NCI-H82 (cell line): ENCODE measurements at places on chromosomes 7 and 10.
A peak's percentile ranks its signal among the peaks of the same experiment; 100 is the strongest.

GRCh38 chr10:816091-816477 is 115.4 kb downstream of the LARP4B start:
- DNase-seq, result no peak

- DNase-seq, result no peak
These were observed 29.1 kb downstream of the EPC1 start for GRCh38 chr10:32317795-32318357.

DNA sequence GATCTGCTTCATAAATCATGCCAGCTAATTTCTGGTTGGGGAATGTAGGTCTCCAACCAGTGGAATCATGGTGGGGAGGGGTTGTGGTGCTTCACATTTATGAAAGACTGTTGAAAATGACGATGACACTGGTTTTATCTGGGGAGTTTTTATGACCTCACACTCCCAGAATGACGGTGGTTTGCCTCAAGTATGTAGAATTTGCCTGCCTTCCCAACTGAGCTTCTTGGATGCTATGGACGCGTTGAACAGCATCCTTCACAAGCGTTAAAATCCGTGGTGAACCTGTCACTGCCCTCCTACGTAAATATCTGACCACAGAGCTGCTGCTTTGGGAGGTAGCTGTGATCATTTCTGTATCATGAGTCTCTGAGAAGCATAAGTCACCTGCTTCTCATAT is 3.3 kb downstream of the INSYN2A start:
- no peak for DNase-seq

- DNase-seq, result peak; percentile 54
These were observed 24.5 kb upstream of the YWHAG start for GRCh38 chr7:76383089-76383944.

DNA sequence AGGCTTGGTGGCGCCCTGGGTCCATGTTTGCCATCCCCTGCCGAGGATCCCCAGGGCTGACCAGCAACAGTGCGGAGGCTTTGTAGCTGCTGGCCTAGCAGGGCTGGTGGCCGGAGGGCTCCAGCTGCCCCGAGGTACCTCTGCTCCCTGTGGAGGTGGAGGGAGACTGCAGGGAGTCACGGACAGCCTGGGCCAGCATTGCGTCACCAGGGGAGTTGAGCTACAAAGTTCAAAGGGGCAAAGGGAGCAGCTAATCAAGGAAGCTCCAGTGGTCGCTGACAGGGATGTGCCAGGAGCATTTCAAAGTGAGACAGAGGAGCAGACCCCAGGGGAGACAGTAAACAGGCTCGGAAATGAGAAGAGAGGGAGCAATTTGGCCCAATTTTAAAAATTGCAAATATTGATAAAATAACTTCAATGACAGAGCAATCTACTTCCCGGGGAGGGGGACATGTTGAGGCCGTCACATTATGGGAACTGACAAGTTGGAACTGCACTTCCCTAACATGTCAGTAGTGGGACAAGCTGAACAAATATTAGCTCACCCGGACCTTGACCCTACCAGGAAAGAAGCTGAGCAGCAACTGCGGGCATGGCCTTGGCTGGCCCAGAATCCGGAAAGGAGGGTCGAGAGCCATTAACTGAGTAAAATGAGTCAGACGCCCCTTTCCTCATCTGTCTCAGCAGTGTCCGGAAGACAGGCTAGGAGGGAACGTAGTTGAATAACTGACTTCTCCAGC is 39.4 kb downstream of the BTBD16 start:
- DNase-seq, result no peak

DNA sequence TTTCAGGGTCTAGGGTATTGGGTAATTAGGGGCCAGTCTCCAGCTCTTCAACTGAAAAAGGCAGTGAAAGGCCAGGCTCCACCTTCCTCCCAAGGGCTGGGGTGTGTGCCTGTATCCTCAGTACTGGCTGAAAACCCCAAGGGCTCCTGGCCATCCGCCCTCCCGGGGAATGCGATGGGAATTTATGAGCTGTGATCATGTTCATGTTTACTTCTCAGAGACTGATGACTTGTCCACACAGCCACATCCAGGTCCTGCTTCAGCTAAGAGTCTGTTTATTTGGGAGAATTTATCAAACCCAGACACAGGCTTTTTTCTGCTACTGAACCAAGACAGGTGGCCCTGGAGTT is 91.7 kb downstream of the CCDC3 start:
- no peak for DNase-seq

DNA sequence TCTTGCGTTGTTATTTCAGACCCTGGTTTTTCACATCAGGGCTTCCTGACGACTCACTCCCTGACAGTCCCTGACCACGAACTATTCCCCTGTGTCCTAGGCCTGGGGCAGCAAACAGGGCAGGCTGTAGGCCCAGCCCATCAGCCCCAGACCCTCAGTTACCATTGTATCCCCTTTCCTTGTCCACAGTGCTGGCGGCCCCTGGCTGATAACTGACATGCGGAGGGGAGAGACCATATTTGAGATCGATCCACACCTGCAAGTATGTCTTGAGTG is 50.5 kb upstream of the TRIM8 start:
- no peak for DNase-seq

- peak; percentile 35 for DNase-seq
These were observed 155.7 kb upstream of the FGFR2 start for GRCh38 chr10:121753726-121754476.

- DNase-seq, result no peak
These were observed 11.3 kb upstream of the ADGRA1 start for GRCh38 chr10:133076274-133077038.

GRCh38 chr10:36677431-36677768 is 448.0 kb upstream of the ANKRD30A start:
- no peak for DNase-seq

DNA sequence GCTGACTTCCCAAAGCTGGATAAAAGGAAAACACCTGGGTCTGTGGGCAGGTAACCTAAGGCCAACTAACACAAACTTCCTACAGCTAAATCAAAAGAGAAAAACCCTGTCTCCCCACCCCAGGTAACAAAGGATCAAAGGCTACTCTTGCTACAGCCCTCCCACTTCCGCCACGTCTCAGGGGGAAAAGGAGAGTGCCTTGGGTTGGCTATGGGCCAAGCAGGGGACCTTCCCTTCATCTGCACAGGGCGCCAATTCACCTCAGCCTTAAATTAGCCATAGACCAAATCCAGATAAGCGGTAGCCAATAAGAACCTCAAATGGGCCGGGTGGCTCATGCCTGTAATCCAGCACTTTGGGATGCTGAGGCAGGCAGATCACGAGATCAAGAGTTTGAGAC is 69.1 kb upstream of the LANCL2 start:
- DNase-seq, result no peak

DNA sequence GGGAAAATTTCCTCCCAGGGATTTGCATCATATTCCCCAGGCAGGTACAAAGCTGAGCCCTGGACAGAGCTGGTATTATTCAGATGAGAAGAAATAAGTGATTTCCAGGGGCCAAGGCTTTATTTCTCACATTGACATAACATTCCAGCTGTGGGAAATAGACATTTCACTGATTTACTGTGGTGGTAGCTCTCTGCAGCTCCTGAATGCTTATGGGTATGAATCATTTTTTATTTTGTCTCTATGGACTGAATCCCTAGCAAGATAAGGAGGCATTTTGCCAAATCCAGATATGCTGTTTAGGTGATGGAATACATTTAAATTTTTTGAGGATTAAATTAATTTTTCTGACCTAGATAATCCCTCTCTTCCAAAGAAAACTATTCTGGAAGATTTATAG is 97.9 kb downstream of the MTPN start:
- DNase-seq, result no peak
